Mucosa of descending colon (tissue), 3 donors: ENCODE measurements at places on chromosomes 5 and 9. TPM values are rescaled to one million over a fixed set of nuclear protein-coding genes. Genes with fewer than 3 reads are reported as not detected.

Gene PCDHGC5
- total RNA-seq, result 2.6 TPM

Gene ZNF879
- 4.2 TPM for total RNA-seq

GRCh38 chr9:135037521-135038250, 49.8 kb upstream of the OLFM1 start:
- no peak for DNase-seq

DNA sequence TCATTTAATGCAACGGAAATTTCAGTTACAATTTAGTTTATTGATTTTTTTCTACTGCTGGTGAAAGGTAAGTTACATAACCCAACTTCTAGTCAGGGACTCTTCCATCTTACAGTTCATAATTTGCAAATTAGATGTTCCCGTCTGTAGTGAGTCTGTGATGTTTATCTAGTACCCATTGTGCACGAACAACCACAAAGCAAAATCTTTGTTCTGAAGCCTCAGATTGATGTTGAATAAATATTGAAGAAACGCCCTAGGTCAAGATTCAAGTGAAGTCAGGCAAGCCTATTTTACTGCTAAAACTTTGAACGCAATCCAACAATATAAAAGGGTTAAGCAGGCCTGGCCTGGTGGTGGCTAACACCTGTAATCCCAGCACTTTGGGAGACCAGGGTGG, 43.1 kb downstream of the BASP1 start:
- DNase-seq, result no peak

DNA sequence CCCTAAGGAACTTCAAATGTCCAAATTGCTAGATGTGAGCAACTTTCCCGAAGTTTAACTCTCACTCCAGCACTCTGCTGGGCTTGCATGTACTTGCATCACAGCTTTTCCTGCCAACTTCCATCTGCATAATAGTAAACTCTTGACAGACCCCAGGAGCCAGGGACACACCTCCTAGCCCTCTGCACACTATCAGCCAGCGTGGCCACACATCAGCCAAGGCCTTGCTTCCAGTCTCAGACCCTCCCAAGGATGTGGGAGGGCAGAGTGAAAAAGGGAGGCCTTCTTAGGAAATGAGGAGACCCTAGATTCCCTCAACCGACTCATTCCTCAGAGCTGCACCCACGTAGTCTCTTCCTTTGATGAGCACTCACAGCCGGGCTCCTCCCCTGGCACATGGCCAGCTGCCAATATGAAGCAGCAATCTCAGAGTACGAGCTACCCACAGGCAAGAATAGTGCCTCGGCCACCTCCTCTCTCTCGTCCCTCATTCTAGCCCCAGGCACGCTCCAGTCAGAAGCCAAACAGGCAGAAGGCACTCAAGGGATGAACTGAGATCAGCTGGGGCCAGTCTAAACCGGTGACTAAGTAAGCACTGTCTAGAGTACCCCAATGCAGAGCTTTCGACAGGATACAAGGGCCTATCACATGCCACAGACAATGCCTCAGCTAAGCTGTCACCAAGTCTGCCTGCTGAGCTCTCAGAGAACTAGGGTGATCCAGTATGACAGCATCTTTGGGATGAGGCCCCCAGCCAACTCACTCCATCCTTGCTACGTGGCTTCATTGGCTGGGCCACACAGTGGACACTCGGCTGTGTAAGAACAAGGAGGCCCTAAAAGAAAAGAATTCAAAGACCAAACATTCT, 2.3 kb downstream of the P4HA2 start:
- DNase-seq, result peak; percentile 79

GRCh38 chr5:136114414-136115125, 18.1 kb upstream of the SMAD5 start:
- no peak for DNase-seq

GRCh38 chr5:100800562-100800961, 102.5 kb downstream of the ST8SIA4 start:
- DNase-seq, result no peak

- no peak for DNase-seq
Measured at GRCh38 chr5:155052532-155052931, 39.0 kb downstream of the KIF4B start.

DNA sequence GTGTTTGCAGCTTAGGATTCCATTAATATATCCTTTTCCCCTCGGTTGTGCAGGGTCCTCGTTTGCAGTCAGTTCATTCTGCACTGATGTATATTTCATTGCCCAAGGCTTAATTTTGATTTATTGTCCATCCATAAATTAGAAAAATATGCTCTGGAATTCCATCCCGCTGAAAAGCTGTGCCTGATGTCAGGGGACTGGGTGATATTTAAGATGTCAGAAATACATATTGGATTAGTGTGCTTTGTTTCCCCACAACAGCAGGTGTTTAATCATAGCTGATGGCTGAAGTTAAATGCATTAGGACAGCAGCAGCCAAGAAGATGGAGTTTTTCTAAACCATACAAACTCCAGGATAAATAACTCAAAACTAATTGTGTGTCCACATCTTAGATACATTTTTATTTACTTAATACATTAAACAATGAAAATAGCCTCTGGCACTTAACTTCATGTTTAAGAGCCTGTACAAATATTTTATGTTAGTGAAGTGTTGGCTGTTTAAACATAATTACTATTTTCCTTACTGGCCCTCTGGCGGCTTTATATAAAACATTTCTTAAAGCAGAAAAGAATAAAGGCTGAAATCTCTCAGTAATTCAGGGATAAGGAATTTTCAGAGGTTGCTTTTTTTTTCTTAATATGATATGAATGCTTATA, 170.4 kb upstream of the TBCA start:
- no peak for DNase-seq

GRCh38 chr5:148540647-148541046, 113.7 kb downstream of the HTR4 start:
- no peak for DNase-seq

GRCh38 chr5:77449981-77450380, 42.1 kb downstream of the WDR41 start:
- DNase-seq, result no peak

DNA sequence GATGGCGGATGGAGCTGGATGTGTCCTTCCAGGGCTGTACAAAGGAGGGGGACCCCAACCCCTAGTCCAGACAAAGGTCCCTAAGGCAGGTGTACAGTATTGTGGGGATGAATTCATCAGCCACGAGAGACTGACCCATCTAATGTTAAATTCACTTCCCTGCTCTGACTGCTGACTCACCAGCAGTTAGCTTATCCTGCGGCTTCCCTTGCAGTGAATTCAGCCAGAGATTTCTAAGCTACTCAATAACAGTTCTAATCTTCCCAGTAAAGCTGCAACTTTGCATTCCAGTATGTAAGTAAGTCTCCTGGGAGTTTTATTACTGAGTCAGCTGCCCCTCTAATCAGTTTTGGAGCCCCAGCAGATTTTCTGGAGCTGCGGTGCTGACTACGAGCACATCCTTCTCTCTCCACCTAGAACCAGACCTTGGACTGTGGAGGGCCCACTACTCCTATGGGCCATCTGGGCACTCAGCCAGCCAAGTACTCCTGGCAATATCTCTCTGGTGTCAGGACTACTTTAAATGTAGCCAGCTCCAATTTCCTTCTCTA, 16.1 kb downstream of the B4GALT1 start:
- no peak for DNase-seq

DNA sequence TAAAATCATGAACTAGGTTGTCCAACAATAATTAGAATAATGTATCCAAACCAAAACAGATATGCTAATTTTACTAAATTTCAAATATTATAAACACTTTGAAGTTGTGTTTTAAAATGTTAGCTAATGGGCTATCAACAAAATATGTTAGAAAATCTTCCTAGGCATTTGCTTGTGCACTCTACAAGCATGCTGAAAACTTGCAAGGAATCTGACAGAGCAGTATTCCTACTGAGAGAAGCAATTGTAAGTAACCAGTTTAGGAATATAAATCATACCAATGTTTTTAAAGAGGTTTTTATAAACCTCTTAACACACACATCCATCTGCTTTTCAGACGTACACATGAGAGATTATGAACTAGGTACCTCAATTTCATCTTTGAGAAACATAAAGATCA, 228.4 kb upstream of the TBCA start:
- no peak for DNase-seq
